PC-9 (cell line): ENCODE measurements at places on chromosomes 7 and 10. TPM values are rescaled to one million over a fixed set of nuclear protein-coding genes. Genes with fewer than 3 reads are reported as not detected.

DNA sequence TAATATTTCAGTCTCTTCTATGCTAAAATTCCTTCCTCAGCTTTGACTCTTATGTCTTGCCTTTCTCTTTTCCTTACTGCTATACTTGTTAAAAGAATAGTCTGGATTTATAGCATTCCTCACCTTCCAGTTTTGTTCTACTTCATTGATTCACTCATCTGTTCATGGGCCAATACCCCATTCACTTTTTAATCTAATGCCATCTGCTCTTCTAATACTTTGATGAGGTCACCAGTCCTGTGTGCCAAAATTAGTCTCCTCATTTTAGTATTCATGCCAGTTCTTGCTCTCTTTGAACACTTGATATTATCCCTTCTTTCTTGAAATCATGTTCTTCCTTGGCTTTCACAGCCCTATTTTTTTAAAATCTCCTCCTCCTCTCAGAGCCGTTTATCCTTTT is 19.3 kb downstream of the STK17A start:
- no peak for DNase-seq
- peaks cover 72% of the 10 kb centered on the region for H3K36me3 ChIP-seq
- no peaks in the 10 kb centered on the region for H3K27me3 ChIP-seq
- H3K4me3 ChIP-seq = no peak overlapping the region
- no peak overlapping the region for H3K27ac ChIP-seq
- H3K4me1 ChIP-seq = no peaks in the 10 kb centered on the region

DNA sequence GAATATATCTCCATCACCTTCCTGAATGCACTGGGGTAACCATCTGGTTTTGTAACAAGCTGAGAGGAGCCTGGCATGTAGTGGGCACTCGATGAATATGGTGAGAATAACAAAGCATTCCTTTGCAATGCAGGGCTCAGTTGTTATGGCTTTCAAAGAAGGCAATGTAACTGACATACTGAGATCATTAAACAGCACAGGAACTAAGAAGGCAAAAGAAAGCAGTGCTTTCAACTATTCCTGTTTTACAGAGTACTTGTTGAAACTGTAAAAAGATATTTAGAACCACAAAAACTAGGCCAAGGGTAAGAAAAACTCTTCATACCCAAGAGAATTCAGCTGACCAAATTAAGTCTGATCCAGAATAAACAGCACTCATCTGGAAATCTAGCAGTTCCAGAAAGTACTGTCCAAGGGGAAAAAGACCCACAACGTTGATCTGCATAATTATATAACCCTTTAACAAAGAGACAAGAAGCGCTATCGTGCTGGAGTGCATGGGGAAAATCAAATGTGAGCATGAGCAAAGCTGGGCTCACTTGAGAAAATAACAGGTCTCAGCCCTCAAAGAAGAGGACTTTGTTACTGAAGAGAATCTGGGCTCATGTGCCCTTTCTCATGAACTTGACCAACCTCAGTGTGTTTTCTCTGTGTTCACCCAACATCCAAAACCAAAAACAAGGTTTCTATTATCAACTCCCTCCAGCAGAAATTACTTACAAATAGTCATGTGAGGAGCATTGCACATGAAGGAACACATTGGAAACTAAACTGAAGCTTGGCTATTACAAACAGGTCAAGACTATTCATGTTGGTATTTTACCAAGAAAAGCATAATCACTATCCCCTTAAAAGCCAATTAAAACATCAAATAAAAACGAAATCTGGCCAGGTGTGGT is 116.2 kb downstream of the AVL9 start:
- no peaks in the 10 kb centered on the region for H3K27me3 ChIP-seq
- no peaks in the 10 kb centered on the region for H3K36me3 ChIP-seq
- DNase-seq = no peak
- H3K27ac ChIP-seq = no peak overlapping the region
- H3K4me1 ChIP-seq = peaks cover 4% of the 10 kb centered on the region

- H3K4me3 ChIP-seq = no peak overlapping the region
- H3K27ac ChIP-seq = no peak overlapping the region
- H3K36me3 ChIP-seq = no peaks in the 10 kb centered on the region
- H3K4me1 ChIP-seq = peaks cover 25% of the 10 kb centered on the region
- H3K27me3 ChIP-seq = no peaks in the 10 kb centered on the region
Measured at GRCh38 chr7:80496586-80496985, 15.3 kb downstream of the GNAT3 start.

Gene FAM25G
- total RNA-seq = 3.2 TPM in 1 of 2 replicates, not detected in the other

Gene PTPN20
- 15.6 and 19.1 TPM in 2 replicates for total RNA-seq

- no peaks in the 10 kb centered on the region for H3K36me3 ChIP-seq
- H3K27me3 ChIP-seq = no peaks in the 10 kb centered on the region
- H3K4me1 ChIP-seq = no peaks in the 10 kb centered on the region
- H3K27ac ChIP-seq = no peak overlapping the region
- H3K4me3 ChIP-seq = no peak overlapping the region
Measured at GRCh38 chr7:67008260-67008659, 11.6 kb downstream of the TYW1 start.

Gene SPAM1
- total RNA-seq = not detected in 2 replicates

Gene ABCC2
- total RNA-seq = 132 and 174 TPM in 2 replicates

Gene CTTNBP2
- total RNA-seq = not detected in 2 replicates

Gene AKR1C1
- total RNA-seq = 1,253 and 1,313 TPM in 2 replicates

Gene HOXA3
- 50.5 and 53.1 TPM in 2 replicates for total RNA-seq

DNA sequence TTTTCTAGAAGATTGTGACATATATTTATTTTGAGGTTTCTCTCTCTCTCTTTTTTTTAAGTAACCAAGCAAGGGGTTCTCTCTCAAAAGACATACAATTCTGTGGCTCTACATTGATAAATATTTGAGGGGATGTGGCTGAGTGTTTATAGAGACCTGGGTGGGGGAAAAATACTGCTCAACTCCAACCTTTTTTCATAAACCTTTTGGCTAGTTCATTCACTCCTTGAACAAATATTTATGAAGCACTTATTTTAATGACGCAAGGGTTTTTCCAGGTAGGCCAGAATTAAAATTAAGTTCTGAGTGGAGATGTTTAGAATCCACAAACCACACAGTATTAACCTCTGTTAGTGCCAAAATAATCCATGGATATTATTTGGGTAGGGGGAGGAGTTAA is 100.2 kb downstream of the PTPRE start:
- no peak overlapping the region for H3K27ac ChIP-seq
- H3K27me3 ChIP-seq = no peaks in the 10 kb centered on the region
- no peak overlapping the region for H3K4me3 ChIP-seq
- no peaks in the 10 kb centered on the region; the same call in 1 of the 2 replicates for H3K4me1 ChIP-seq

DNA sequence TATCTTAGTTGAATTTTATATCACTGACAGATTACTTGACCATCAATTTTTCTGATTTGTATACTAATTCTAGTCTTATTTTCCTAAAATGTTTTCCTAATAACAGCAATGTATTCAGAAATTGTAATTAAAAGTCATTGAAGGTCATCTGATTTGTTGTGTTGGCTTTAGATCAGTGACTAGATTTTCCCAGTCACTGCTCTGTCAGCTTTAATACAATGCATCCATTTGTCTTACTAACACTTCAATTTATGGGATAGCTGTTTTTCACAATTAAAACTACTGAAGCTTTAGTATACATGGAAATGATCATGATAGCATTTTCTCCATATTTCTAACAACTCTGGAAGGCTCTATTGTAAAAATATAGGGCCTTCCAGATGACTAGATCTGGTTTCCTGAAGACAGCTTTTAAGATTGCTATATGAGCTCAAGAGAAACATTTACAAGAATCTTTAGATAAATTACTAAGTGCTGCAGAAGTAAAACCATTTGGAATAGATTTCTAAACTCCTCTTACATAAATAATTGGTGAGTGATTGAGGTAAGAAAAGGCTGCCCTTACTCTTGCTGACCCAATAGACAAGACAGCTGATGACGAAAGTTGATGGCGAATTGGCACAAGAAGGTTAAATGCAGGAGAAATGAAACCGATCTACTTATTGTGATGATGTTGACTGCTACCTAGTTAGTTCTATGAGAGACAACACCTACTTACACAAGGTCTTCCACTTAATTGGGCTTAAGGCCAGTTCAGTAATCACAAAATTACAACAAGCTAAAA is 74.1 kb downstream of the LRRTM3 start:
- DNase-seq = no peak
- no peak overlapping the region for H3K4me3 ChIP-seq
- no peaks in the 10 kb centered on the region for H3K36me3 ChIP-seq
- no peaks in the 10 kb centered on the region for H3K4me1 ChIP-seq

- H3K36me3 ChIP-seq = no peaks in the 10 kb centered on the region
- no peak overlapping the region for H3K4me3 ChIP-seq
- H3K27ac ChIP-seq = no peak overlapping the region
- H3K27me3 ChIP-seq = no peaks in the 10 kb centered on the region
- peaks cover 55% of the 10 kb centered on the region for H3K4me1 ChIP-seq
- DNase-seq = no peak
Measured at GRCh38 chr10:86673827-86674581, 5.7 kb downstream of the LDB3 start.

DNA sequence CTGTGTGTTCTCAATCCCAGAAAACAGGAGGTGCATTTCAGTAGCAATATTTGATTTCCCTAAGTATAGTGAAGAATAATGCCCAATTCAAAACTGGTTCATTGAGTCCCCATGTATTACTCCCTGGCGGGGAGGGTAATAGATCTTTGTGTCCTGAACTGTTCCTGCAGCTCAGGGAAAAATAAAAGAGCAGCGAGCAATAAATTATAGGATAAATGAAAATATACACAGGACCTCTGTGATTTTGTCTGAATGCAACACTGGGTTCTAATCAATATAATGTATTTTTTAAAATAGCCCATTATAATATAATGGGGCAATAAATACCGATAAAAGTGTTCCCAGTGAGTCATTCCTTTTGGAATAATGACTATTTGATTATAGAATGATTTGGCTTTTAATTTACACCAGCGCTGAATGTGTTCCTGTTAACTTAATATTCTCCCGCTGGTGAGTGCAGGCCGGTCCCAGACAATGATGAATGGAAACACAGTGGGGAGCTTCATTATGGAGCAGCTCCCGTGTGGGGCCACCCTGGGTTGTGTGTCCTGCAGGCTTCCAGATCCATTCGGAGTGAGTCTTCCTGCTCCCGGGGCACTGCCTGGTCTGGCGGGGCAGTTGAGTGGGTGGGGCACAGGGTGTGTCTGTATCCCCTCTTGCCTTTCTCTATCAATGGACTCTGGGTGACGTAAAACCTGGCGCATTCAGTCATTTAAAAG is 263.1 kb downstream of the ACTR3B start:
- no peak for DNase-seq
- H3K4me3 ChIP-seq = no peak overlapping the region
- H3K27me3 ChIP-seq = peaks cover 93% of the 10 kb centered on the region
- no peaks in the 10 kb centered on the region for H3K4me1 ChIP-seq
- H3K27ac ChIP-seq = no peak overlapping the region

GRCh38 chr7:4801839-4802231 is 26.4 kb downstream of the AP5Z1 start:
- no peak overlapping the region for H3K27ac ChIP-seq
- H3K4me1 ChIP-seq = peaks cover 7% of the 10 kb centered on the region
- DNase-seq = no peak
- H3K36me3 ChIP-seq = no peaks in the 10 kb centered on the region
- peaks cover 23% of the 10 kb centered on the region for H3K27me3 ChIP-seq
